Retinal pigment epithelial cell (primary cell): ENCODE measurements at places on chromosomes 6 and 20.

DNA sequence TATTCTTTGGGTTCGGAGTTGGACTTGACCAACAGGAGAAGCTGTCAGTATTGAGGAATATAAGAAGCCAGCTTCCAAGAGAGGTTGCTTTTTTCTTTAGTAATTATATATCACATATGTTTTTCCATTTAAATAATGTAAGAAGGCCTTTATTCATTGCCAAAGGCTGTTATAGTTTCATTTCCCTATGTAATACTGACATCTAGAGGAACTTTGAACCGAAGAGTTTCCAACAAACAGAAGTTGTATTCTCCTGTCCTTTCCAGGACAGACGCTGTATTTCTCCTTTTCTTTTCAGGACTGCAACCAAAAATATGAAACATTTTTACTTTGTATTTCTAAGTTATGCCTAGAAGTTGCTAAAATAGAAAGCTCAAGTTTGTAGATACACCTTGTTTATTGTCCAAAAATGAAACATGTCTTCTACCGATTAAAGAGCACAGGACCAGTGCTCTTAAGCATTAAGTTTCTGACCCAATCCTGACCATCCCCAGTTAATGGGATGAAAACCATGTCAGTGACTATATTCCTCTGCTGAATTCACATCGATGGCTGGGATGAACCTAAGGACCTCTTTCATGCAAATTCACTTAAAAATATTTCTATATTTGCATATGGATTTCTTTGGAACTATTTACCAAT, 55.1 kb downstream of the MYLK4 start:
- no peak for DNase-seq

DNA sequence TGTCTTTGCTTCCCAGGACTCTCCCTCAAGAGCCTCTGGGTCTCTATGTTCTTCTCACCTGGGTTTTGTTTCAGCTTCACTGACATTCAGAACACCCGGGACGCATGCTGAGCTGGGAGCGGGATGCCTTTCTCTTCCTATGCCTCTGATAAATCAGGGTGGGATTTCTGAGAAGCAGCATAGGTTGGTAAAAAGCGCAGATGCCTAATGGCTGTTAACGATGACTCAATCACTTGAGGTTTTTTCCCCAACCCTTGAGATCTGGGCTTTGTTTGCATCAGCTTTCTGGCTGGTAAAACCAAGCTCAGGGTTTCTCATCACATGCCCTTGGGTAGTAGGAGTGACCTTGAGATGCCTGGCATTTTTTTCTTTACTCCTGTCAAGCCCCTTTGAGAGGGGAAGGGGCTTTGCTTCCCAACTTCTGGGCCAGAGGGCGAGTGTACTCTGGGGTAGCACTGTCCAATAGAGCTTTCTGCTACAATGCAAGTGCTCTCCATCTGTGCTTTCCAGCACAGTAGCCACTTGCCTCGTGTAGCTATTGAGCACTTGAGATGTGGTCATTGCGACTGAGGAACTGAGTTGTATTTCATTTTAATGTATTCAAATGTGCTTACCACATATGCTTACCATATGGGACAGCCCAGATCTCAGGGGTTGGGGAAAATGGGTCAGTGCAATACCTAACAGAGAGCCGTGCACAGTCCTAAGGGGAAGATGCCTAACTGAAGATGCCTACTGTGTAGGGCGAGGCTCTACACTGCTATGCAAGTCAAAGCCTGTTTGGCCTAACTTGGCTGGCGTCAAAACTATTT, 69.1 kb downstream of the PPP1R14C start:
- no peak for DNase-seq

DNA sequence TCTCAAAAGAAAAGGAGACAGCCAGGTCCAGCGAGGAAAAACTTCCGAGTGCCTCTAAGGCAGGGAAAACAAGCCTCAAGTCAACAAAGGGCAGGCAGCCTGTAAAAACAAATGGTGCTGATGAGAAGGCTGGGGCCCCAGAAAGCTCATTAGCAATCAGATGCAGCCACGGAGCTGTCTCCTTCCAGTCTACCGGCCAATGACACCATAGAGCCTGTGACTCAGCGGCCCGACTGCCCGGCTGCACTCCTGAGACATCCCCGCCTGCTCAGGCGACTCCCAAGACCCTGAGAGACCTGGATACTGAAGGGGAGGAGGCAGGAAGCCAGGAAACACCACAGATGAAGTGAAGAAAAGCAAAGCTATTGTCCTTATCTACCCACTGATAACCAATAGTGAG, 120.1 kb upstream of the HDDC2 start:
- peak; percentile 88 for DNase-seq

DNA sequence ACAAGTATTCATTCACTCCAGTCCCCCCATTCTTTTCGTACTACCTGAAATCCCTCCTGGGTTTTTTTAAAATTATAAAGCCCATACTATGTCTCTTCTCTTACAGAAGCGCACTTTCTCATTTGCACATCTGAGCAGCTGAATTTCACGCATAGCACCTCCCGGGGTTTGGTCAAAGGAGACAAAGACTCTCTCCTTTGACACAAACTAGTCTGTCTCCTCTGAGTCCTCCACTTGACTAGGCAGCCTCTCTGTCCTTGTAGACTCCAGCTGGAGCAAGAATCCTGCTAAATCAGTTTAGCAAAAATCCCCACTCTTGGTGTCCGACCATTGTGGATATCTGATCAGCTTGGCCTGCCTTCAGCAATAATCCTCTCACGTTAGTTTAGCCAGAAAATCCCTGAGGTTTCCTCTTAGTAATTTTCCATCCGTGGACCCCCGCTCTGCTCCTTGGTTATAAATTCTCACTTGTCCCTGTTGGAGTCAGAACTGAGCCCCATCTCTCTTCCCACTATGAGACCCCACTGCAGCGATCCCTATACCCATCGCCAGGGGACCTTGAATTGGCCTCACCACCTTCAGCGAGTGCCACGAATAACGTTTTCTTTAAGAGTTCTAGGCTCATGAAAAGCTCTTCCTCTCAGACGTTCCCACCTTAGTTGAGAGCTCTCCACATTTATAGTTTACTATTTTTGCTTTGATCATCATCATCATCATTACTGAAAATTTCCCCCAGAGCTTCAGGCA, 29.0 kb downstream of the PDYN start:
- DNase-seq, result no peak

DNA sequence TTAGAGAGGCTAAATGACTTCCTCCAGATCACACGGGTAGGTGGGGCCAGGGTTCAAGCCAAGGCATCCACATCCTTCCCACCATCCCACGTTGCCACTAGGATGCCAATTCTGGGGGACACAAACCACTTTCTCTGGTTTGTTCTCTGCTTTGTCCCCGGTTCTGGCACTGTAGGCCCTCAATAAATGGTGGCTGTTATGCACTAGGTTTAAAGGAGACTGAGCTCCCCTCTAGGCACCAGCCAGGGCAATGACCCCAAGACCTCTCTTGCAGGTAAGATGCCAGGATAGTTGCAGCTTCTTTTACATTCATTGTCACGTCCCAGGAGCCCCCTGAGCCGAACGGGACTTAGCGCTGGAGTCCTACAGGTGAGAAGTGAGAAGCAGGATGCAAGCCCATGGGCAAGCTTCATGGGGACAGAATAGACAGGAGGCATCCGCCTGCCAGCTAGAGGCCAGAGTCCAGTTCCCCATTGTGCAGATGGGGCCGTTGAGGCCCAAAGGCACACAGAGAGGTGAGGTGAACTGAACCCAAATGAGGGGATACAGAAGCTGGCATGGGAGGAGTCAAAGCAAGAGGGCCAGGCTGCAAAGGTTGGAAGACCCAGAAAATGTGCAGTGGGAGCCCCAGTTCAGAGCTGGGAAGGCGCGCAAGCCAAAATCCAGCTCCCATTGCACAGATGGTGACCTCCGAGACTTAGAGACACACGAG, 677 bp downstream of the PXMP4 start:
- no peak for DNase-seq

- no peak for DNase-seq
Observed at GRCh38 chr6:3535033-3535775, 78.4 kb upstream of the SLC22A23 start.

- DNase-seq, result no peak
Observed at GRCh38 chr20:23631226-23631822, 6.4 kb downstream of the CST3 start.

GRCh38 chr6:154123155-154123956, 84.3 kb downstream of the OPRM1 start:
- no peak for DNase-seq

- no peak for DNase-seq
Observed at GRCh38 chr6:73134588-73134987, 90.7 kb downstream of the KHDC1L start.

- no peak for DNase-seq
Observed at GRCh38 chr20:40983898-40984297, 44.7 kb upstream of the TOP1 start.

DNA sequence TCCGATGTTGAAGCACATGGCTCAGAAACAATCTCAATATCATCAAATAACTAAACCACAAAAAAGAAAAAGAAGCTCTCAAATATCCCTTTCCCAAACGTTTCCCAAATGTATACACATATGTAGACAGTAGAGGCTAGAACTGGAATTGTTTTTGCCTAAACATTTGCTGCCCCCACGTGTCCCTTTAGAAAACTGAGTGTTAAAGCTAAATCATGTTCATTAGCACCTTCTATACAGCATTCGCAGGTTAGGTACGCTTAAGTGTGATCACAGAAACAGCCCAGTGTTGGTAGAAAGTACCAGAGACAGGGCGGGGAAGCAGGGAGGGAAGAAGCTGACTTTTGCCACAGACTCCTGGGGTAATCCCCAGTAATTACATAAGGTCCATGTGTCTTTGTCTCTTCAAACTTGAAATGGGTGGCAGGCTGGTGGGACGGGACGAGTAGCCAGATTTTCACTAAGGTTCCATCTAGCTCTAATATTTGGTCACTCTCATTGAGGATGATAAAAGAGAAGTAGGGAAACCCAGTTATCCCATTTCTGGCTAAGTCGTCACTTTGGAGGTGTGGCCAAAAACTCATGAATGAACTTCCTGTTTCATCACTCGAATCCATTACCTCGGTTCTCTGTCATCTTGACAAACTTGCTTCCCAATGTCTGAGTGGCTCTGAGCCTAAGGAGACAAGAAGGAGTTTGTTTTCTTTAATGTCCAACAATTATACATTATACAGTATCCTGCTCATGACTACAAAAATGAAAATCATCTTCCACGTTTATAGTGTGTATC, 15.0 kb upstream of the TFAP2A start:
- no peak for DNase-seq

GRCh38 chr6:42372699-42373098, 79.0 kb downstream of the TRERF1 start:
- DNase-seq, result no peak

DNA sequence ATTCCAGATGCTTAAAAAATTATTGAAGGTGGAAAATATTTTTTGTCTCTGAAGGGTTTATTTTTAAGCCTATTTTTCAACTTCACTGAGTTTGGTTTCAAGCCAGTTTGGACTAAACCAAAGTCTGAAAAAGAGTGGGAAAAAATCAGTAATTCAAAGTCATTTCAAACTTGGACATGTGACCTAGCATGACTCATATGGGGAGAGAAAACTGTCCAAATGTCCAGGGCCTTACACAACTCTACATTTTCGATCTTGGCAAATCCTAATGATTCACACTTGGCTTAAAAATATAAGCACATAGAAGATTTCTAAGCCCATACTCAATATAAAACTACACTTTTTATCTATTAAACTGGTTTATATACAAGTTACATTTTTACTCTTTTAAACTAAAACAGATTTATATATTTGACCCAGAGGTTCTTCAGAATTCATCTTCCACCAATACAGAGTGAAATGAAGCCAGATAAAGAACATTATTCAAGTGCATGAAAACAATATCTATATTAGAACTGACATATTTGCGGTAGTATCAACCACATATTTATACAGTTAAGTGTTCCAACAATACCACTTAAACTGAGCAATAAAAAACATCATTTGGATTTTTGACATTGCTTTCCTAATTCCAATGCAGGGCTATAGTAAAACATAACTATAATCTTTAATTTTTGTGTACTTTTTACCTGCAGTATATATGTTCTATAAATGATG, 110.3 kb upstream of the TCF21 start:
- peak; percentile 94 for DNase-seq

DNA sequence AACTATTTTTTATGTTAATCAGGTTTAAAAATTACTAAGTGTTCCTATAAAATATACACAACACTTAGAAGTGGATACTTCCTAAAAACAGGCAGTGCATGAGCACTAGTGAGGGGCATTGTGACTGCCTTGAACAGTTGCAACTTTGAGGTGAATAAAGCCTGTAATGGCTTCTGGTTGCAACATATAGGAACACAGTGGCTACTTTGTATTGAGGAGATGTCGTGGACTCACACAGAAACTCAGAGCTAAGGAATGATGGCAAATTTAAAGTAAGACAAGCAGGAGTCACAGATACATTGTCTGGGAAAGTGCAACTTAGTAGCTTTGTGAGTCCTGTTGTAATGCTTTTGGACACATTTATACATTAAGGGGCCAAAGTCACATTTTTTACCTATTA, 861 bp upstream of the HLA-A start:
- DNase-seq, result no peak

DNA sequence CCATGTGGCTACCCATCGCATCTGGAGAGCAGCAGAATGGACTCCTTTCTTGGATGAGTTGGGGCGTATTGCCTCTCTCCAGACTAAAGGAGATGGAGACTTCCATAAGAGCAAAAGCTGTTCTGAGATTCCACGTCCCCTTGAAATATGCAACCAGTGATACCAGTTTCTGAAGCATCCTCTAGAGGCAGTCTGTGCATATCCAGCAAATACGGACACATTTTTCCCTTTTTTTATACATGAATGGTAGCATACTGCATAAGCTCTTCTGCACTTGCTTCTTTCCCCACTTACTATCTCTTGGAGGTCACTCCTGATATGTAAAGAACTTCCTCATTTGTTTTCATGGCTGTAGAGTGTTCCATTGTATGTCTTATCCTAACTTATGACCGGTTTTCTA, 34.6 kb downstream of the TAF8 start:
- DNase-seq, result no peak

DNA sequence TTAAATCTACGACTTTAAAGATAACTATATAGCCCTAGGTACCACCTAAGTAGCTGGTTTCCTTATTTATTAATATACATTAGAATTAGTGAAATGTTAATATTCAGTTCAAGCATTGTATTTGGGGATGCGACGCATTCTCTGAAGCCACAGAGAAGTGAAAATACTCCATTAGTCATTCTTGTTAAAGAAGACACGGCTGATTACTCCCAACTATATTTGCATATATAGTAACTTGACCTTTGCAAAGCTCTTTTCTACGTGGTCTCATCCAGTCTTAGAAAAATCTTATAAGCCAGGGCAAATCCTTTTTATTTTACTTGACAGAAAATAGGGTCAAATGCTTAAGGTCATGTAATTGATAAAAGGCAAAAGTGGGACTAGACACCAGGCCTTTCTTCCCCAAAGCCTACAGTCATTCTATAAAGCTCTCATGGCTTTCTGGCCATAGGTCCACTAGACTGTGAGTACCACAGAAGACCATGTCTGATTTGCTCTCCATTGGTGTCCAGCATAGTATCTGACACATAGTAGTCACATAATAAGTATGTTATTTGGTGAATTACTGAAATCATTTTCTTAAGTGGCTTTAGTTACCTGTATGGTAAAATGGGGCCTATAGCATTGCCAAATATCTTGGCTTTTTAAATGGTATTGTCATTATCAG, 11.3 kb downstream of the ZHX3 start:
- no peak for DNase-seq

- DNase-seq, result no peak
Observed at GRCh38 chr6:130065609-130066156, 47.3 kb downstream of the L3MBTL3 start.
